ENCODE measurements at places on chromosomes 5 and 9. TPM values are rescaled to one million over a fixed set of nuclear protein-coding genes. Genes with fewer than 3 reads are reported as not detected.

SAPCD2 gene
- total RNA-seq: 28.5 TPM

ZDHHC21 gene
- 9.3 TPM for total RNA-seq

FAM200C gene
- total RNA-seq: 11.3 TPM

FBP1 gene
- not detected for total RNA-seq

SLC23A1 gene
- total RNA-seq: not detected

NRARP gene
- not detected for total RNA-seq

NMUR2 gene
- total RNA-seq: not detected

CENPK gene
- 18.5 TPM for total RNA-seq

TAF11L10 gene
- not detected for total RNA-seq

TTC39B gene
- total RNA-seq: 7.5 TPM

GARNL3 gene
- 5.9 TPM for total RNA-seq

ISL1 gene
- total RNA-seq: not detected

SPINK6 gene
- total RNA-seq: not detected

GRCh38 chr9:69357030-69357775, 32.2 kb downstream of the ENTREP1 start:
- DNase-seq: no peak

- peak; percentile 85 for DNase-seq
These were observed 247.7 kb downstream of the ENC1 start for GRCh38 chr5:74392711-74393351.

- DNase-seq: no peak
These were observed 50.0 kb upstream of the ORM1 start for GRCh38 chr9:114272739-114273431.

- peak; percentile 44 for DNase-seq
These were observed at the start of gene GGTA1 for GRCh38 chr9:121499427-121500164. Gene GGTA1, minus strand, starts transcription at chr9:121499844. Its CDS starts 31,922 bp downstream, at chr9:121467922.

GRCh38 chr9:130331573-130331972, 66.0 kb downstream of the HMCN2 start:
- DNase-seq: peak; percentile 74

GRCh38 chr9:3646226-3646625, 120.4 kb upstream of the RFX3 start:
- no peak for DNase-seq

DNA sequence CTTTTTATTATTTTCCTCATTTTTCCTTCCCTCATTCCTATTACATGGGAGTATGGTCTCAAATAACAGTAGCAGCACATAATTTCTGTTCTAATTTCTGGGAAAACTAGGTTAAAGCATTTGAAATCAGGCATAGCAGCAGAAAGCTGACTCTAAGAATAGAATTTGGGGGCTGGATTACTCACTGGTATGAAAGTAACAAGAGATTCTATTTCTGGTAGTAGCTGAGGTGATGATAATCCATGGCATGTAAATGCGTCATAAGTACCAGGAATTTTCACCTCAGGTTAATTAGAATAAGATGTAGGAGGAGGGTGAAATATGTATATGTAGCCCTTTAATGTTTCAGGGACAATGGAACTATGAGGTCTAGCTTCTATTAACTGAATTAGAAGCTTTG, 662.0 kb downstream of the PTPRD start:
- DNase-seq: no peak

- no peak for DNase-seq
These were observed 25.6 kb downstream of the PBX3 start for GRCh38 chr9:125772740-125773139.

- no peak for DNase-seq
These were observed 970 bp upstream of the FUT7 start for GRCh38 chr9:137032858-137033257.

DNA sequence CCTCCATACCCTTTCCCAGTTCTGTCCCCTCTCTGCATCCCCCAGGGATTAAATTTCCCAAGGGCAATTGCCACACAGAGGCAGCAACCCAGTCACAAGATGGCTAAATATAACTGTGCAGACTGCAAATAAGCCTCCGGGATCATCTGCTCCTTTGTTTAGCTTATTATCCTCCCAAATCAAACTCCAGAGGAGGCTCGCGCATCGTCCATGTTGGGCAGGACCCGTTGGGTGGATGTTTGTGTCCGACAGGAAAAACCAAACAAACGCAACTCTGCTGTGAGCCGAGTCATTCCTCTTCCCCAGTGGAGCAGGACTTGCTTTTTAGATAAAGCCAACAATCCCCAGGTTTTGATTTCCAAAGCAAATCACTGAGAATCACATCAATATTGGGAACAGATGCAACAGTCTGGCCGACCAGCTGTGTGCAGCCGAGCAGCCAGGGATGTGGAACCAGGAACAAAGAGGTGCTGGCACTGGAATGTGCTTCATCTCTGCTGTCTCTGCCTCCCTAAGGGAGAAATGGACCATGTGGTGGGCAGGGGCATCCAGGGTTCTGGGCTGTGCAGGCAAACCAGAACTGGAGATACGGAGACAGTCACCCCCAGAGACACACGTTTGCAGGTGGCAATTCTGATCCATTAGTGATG, 89.8 kb downstream of the PTTG1 start:
- DNase-seq: peak; percentile 25

DNA sequence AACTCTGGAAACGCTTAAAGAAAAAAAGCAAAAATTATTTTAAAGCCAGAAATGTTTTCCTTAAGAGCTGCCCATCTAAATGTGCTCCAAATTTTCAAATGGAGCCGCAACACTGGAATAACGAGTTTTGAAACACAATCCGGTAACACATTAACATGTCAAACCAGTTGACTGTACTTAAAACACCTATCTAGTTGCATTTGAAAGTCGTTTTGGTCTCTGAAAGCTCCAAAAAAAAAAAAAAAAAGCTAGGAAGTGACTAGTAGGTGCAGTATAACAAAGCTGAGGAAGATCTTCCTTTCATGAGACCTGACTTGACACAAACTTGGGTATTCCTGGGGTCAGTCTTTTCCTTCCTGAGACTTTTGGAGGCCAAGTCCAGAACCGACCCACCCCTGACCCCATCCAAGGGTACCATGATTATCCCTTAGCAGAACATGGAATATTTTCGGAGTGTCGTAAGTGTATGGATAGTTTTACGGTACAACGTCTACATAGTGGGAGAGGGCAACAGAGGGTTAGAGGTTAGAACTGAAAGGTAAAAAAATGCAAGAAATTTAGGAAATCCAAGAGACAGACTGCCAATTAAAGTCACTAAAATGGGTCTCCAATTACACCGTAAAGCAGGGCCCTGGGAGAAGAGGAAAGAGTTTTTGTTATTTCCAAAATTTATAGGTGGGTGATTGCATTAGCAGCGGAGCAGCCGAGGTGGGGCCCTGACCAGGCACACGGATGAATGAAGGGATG, 812 bp downstream of the CETN3 start:
- DNase-seq: peak; percentile 11

DNA sequence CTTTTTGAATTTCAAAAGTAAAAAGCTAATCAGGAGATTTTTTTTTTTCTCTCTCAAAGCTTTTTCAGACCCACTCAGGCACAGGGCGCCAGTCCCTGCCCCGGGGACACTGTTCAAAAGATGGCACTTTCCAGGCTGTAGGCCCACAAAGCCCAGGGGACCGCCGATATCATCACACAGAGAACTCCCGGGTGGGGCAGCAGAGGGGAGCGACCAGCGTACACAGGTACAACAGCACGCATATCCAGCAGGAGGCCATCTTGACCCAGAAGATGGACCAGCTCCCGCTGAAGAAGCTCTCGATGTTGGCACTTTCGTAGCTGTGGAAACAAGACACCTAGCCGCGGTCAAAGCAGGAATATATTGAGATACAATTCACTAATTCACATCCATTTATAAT, 108.3 kb downstream of the THBS4 start:
- no peak for DNase-seq

GRCh38 chr9:5760338-5760737, 72.6 kb downstream of the ERMP1 start:
- no peak for DNase-seq

DNA sequence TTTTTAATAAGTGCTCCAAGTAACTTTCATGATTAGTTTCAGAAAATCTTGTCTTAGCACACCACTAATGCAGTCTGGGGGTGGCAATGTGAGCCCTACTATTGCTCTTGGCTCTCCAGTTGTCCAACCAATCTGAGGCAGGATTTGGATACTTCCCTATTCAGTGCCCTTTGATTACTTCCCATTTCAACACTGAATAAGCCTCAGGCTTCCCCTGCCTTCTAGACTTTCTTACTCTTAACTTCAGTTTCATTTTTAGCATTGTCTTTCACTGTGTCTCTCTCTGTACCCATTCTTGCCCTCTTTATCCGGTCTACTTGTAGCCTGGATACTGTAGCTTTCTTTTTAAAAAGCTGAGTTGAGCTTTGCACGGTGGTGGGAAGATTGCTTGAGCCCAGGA, 186.1 kb downstream of the C9orf152 start:
- no peak for DNase-seq

DNA sequence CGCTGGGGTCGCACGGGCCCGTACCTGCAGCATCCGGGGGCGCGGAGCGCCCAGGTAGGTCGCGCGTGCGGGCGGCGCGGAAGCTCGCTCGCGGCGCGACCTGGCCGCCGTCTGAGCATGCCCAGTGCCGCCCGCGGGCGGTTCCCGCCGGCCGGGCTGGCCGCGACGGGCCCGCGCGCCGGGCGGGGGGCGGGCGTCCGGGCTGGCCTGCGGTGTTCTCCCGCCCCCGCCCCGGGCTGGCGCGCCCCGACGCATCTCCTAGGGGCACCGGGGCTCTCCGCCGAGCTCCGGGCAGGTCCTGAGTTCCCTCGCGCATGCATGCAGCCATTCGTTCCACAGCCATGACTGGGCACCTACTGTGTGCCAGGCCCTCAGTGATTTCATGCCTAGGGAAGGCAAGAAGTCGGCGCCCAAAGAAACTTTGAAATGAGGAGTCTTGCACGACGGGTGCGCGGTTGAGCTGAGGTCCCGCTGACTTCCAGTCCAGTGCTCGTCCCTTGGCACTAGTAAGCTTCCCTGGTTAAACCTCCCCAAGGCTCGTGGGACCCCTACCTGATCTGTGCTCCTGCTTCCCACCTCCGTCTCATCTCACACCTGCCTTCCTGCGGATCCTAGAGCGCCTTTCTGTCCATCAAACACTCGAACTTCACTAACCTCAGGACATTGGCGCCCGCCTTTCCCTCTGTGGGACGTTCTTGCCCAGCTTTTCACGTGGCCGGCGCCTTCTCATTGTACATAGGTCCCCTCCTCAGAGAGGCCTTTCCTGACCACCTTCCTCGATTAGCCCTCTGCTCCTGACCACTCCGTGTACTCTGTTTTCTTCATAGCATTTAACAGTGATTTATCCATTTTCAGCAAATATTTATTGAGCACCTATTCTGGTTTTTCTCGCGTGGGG, at the start of gene PTPN3:
PTPN3 (minus strand) TSS at position 113 of the 898 bp plus-strand sequence. CDS start 34,873 bp downstream, outside the sequence.
- DNase-seq: peak; percentile 28

GRCh38 chr5:158064334-158065123, 205.6 kb upstream of the CLINT1 start:
- DNase-seq: no peak

- DNase-seq: no peak
These were observed 22.5 kb upstream of the JAKMIP2 start for GRCh38 chr5:147805030-147805454.

DNA sequence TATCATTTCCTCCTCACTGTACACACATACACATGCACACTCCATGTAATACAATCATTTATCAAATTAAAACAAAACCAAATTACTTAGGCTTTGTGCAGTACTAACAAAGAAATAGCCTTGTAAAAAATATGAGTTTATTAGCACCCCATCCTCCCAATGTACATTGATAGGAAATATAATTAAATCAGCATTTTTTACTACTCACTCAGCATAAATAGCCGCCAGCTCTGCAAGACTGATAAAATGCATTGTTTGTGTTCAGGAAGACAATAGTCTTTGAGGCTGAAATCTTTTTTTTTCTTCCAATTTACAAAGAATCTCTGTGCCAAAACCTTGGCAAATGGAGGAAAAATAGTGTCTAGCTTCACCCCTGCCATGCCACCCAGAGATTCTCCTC, 497.6 kb upstream of the ADAMTS16 start:
- DNase-seq: no peak

- no peak for DNase-seq
These were observed 2.4 kb downstream of the SOWAHA start for GRCh38 chr5:132815454-132815853.

DNA sequence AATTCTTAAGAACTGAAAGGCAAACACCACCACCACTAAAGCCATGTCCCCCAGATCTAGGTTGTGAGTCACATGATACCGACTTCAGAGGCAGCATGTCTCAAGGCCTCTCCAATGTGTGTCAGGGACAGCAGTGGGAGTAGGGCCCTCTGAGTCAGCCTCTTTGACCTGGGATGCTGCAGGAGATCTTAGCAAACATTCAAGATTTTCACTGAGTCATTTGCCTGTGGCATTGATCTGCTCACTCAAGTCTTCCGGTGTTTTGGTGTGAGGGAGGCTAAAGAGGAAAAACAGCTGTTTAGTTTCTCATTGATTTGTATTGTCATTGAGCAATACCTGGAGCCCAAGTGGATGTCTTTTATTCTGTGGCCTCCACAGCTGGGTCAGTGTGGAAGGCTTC, 36.1 kb downstream of the TMC1 start:
- peak; percentile 98 for DNase-seq

DNA sequence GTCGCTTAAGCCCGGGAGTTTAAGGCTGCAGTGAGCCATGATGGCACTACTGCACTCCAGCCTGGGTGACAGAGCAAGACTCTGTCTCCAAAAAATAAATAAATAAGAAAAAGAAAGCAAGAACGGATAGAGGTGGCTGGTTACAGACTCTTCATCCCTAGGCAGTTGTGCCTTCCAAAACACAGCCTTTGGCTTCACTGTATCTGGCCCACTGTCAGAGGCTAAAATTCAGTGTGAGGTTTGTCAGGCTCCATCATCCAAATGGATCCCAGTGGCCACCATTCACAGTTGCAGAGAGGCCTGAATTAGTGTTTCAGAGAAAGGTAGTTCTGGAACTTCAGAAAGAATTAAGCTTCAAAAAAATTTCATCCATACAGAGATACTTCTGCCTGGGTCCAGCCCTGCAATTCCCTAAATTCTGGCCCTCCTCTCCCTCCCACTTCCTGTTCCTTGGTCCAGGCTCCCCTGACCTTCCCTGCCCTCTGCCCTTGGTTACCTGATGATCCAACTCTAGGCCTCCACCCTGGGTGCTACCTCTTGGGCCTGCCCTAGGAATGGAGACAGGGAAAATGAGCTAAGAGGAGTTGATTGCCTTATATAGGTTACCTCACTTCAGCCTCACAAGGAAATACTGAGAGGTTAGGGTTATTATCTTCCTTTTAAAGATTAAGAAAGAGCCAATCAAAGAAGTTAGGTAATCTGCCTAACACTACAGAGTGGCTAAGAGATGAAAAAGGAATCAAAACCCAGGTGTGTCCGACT, 97.2 kb upstream of the SLC44A1 start:
- no peak for DNase-seq
